ENCODE measurements at places on chromosomes 6 and 20.

DNA sequence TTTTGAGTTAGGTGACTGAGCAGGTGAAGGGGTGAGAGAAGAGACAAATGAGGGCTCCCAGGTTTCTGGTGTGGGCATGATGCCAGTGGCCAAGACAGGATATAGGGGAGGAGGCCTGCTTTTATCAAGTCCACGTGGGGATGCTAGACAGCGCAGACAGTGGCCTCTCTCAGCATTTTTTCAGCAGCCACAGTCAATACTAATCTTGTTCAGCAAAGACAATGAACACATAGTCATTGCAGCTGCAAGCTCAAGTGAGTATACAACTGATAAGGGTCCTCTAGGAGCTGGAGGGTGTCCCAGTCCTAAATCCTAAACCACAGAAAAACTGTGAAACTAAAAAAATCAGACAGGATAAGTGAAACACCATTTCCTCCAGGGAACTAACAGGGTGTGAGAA lies 48.6 kb downstream of the UQCC1 start:
- DNase-seq: no peak

- DNase-seq: no peak
Measured at GRCh38 chr6:135861189-135861588, 9.7 kb downstream of the PDE7B start.

DNA sequence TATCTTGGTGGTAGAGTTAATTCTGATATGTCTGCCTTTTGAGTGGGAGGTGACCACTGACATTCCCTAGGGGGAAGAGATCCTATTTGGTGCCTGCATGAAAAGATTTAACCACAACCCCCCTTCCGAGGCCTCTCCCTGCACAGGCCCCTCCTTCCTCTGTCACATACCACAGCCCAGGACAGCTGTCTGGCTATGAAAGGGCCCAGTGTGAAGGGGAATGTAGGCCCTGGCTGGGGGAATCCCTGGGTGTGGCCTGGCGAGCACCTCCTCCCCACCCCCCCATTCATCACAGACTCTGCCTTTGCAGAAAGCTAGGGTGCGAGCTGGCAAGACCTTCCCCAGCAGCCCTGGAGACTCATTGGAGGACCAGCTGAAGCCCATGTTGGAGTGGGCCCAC lies 27.4 kb upstream of the MAPRE1 start:
- no peak for DNase-seq

DNA sequence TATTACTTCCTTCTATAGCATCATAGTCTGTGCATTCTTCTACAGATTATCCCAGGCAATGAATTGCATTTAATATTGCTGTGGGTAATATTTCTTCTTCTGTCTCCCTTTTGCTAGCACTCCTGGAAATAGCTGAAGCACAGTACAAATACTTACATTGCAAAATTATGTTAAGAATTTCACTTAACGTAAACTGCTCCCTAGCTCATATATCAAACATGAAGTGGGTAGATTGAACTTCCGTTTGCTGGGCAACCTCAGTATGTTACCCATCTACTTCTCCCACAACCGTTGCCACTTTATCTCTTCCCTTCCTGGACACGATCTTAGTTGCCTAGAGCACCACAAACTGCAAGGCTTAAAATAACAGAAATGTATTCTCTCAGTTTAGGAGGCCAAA lies 963.3 kb downstream of the KIF16B start:
- DNase-seq: no peak

DNA sequence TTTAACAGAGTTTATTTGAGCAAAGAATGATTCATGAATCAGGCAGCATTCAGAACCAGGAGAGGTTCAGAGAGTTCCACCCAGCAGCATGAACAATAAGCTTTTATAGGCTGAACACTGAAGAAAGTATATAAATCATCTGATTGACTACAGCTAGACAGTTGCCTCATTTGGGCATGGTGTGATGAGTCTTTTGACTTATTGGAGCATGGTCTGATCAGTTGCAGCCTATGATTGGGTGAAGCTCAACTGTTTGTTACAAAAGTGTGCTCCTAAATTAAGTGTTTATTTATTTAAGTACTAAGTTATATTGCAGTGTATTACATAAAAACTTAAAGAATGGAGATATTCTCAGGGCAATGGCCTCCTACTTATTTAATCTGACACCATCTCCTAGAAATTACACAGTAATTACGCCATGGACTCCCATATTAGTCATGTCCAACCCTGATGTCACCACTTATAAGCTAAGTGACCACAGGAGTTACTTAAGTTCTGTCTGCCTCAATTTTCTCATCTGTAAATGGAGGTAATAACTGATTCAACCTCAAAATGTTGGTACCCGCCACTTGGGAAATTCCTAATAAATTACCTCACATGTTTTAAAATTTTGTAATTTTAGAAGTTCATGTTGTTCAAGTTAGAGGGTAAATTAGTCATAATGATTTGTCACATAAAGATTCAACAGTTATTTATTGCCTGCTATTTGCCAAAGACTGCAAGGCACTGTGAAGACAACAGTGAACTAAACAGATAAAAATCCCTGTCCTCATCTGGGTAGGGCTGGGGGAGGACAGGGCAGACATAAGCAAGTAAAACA lies 15.2 kb upstream of the ROS1 start:
- no peak for DNase-seq

DNA sequence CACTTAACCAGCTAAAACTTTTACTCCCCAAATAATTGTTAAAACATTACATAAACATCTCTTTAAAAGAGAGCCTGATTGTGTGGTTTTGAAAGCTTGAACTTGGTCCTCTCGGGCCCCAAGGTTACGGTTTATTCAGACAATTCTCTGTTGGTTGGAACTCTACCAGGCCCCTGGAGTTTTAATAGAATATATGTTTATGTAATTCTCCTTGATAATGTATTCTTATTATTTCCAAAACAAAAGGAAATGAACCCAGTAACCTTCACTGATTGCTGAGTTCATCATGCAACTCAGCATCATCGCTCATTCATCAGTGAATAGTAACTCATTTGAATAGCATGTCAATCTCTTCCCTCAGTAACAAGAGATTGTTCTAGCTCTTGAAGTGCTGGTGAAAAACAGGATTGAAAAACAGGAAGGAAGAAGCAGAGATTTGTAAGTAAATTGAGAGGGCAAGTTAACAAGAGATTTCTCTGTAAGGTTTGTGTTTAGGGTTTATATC lies 464.5 kb upstream of the MARCKS start:
- no peak for DNase-seq

- DNase-seq: no peak
Measured at GRCh38 chr6:12654514-12654913, 62.1 kb upstream of the PHACTR1 start.

DNA sequence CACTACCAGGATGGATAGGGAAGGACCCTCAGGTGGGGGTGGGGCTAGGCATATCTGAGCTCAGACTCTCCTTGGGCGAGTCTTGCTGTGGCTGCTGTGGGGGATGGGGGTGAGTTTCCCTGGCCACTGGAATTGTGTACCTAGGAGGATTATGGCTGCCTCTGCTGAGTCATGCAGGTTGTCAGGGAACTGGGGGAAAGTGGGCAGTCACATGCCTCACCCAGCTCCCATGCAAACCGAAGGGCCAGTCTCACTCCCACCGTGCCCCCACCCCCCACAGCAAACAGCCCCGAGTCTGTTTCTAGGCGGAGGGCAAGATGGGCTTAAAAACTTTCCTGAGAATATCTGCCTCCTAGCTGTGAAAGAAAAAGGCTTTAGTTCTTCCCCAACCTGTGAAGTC lies 210.3 kb upstream of the FERMT1 start:
- no peak for DNase-seq

DNA sequence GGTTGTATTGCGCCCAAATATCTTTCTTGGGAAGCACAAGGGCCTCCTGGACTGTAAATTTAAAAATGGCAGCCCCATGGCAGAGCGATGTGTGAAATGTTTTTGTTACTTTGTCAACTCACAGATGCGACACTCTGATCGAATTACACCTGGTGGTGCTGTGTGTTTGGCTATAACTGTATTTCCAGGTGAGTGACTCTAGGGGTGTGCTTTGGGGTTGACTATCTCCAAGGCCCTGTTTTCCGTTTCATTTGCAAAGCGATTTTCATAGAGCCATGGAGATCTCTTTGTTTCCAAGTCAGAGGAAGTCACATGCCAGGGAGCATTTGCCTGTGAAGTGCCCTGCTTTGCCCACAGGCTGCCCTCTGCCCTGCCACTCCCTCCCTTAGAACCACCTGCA lies 93.5 kb downstream of the CDC5L start:
- no peak for DNase-seq

DNA sequence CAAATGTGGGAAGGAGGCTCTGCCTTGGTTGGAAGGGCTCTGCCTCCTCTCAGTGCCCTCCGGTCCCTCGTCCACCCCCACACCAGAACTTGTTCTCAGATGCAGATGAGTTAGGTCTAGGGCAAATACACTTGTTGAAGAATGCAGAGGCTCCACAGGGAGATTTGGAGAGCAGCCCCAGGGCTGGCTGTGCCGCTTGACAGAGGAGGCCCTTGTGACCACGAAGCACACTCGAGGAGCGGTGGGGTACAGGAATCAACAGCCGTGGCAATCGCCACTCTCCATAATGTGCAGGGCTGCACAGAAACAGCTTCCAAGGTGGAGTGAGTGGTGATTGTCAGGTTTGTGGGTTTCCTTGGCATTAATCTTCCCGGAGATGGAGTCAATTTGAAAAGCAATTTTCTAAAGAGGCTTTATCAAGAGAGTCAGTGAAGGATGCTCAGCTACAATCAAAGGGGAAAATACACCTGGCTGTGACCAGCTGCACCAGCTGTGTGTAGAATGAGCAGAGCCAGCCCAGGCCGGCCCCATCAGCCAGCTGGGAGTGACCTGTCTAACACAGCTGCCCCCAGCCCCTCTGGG lies 59.5 kb downstream of the BFSP1 start:
- DNase-seq: no peak

DNA sequence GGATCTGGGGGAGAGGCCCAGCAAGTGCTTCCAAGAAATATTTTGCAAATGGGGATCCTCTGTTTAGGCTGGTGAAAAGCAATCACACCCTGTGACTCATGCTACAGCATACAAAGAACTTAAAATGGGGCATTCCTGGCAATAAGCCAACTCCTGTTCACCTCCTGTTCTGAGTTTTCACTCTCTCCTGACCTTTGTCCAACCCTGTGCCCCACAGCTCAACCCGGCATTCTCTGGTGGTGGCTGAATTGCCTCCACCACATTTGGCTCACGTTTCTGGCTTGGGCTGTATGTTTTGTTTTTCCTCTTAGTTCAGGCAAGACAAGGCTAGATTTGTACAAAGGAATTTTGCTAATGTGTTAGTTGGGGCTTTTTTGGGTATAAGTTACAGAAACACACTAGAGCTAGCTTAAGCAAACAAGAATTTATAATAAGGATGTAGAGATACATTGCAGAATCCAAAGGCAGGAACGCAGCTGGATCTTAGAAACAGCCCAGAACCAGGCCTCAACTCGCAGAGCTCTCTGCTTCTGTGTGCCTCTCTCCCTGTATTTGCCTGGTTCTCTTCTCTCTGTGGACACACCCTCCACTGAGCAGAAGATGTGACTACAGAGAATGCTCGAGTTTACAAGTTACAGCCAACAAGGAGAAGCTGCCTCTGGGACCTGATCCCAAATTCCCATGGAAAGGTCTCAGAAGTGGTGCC lies 9.4 kb downstream of the ABCC10 start:
- no peak for DNase-seq

DNA sequence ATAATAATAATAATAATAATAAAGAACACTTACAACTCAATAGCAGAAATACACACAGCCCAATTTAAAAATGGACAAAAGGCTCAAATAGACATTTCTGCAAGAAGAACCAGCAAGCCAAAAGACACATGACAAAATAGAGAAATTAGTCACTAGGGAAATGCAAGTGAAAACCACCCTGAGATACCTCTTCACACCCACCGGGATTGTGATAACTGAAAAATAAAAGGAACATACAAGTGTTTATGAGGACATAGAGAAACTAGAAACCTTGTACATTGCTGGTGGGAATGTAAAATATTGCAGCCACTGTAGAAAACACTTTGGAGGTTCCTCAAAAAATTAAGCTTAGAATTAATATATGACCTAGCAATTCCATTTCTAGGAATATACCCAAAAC lies 59.2 kb downstream of the ZDHHC14 start:
- no peak for DNase-seq

- DNase-seq: no peak
Measured at GRCh38 chr6:48641544-48641943, 530.5 kb upstream of the PTCHD4 start.

- no peak for DNase-seq
Measured at GRCh38 chr6:33654831-33655554, 33.9 kb downstream of the ITPR3 start.

GRCh38 chr6:157087974-157088373 lies 235.3 kb downstream of the TMEM242 start:
- DNase-seq: no peak

DNA sequence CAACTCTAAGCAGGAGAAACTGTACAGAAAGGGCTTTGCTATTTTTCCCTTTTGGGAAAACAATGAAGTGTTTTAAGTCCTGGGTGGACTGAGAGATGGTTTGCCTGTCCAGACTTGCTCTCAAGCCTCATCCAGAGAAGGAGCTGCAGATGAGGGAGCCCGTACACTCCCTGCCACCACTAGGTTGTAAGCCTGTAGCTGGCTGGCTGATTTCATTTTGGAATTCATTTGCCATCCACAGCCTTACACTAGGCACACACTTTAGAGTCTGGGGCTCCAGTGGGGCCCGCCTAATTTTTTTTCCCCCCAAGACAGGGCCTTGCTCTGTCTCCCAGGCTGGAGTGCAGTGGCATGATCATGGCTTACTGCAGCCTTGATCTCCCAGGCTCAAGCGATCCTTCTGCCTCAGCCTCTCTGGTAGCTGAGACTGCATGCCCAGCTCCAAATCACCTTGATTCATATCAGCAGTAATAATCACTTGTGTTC lies 28.4 kb downstream of the POFUT1 start:
- DNase-seq: no peak

DNA sequence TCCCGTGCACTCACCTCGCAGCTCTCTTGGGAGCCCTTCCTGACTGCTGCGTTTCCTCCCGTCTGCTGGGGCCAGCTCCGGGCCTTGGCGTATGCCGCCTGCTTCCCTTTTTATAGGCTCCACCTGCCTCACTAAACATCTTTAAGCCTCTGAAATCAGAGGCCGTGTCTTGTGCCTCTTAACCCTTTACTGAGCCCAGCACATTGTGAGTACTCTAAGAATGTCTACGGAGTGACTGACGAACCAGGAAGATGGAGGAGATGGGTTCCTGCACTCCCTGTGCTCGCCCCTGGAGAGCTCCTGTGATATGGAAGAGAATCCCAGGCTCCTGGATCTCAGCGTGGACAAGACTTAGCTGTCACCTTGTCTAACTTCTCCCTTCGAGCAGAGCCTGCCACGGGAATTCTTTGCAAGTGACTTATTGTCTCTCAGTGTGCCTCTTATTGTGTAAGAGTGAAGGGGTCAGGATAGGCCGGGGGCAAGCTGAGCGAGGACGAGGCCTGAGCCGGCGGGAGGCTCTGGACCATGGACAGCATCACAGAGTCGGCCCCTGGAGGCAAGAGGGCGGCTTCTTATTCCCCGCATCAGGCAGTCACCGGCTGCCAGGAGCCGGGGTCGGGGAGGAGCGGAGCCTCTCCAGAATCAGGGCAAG lies 70.9 kb upstream of the CCDC167 start:
- DNase-seq: no peak

GRCh38 chr6:128882991-128883611 lies at the start of gene LAMA2:
Gene LAMA2 (plus strand): TSS chr6:128883138. CDS start chr6:128883246, 108 bp downstream.
- DNase-seq: no peak

GRCh38 chr20:46013829-46014516 lies 5.3 kb downstream of the MMP9 start:
- peak; percentile 54 for DNase-seq

GRCh38 chr20:15571056-15571455 lies 1002.2 kb downstream of the KIF16B start:
- no peak for DNase-seq

- DNase-seq: no peak
Measured at GRCh38 chr20:5827098-5827853, 77.1 kb downstream of the SHLD1 start.

GRCh38 chr6:102761872-102762271 lies 1368.4 kb downstream of the GRIK2 start:
- no peak for DNase-seq
